Upper lobe of right lung (tissue), 1 donor: ENCODE measurements at places on chromosomes 2 and 18.

DNA sequence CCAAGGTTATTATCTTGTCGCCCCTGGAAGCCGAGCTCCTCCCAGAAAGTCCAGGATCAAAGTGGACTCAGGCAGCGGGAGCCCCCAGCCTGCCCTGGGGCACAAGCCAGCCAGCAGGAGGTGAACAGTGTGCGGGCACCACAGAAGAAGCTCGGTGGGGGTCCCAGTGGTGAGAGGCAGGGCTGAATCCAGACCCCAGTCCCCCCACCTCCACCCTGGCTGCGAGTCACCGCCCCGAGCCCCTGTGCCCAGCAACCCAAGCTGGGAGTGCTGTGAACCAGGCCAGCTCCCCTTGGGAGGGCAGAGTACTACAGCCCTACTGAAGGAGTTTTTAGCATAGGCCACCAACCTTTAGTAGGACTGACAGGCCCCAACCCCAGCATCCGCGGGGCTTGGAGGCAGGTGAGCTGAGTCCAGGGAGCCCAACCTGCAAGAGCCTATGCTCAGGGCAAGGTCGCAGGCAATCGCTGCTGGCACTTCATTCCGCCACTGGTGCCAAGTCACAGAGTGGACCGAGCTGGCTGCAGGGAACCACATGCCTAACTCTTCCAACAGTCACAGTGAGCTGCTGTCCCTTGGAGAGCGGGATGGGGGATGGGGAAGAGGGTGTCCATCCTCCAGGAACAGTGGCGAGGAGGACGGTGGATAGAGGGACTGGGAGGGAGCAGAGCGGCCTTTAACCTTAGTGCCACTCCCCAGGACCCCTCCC, 3.0 kb downstream of the PIEZO2 start:
- DNase-seq, result no peak

GRCh38 chr18:54013452-54013851, 211.0 kb downstream of the MBD2 start:
- no peak for DNase-seq

GRCh38 chr18:8489761-8490160, 119.5 kb upstream of the RAB12 start:
- no peak for DNase-seq

- no peak for DNase-seq
Measured at GRCh38 chr2:237244178-237244577, 158.5 kb downstream of the COPS8 start.

GRCh38 chr2:36482576-36483214, 115.3 kb downstream of the FEZ2 start:
- DNase-seq, result no peak

DNA sequence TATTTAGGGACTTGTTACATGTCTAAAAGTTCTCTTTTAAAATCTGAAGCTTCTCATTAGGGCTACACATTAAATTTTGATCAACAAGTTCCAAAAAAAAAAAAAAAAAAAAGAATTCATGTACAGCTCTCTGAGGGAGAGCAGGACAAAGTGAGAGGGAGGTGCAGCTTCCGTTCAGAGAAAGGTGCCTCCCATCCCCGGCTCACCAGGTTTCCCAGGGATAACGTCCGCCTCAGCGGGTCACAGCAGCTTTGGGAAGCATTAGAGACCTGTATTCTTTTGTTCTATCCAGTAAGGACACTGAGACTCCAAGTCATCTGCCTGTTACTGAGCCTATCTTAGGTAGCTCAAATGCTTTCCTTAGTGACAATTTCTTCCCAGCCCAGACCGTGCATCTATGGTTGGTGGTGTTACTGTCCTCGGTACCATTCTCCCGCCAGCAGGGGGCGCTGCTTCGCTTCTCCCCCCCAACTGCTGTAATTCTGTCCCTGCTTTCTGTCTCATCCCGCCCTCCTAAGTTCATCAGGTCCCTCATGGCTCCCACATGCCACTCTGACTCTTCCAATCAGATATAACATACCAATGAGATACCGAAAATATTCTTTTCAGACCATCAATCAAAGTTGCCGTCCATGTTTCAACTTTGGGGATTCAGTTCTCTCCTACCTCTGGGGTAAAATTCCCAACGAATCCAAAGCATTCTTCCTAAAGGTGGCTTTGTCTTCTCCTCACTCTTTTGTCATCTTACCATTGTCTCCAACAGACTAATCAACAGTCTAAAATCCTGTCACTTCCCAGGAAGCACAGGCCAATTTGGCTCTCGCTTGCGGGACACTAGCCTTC, 466.5 kb downstream of the METTL4 start:
- peak; percentile 75 for DNase-seq

GRCh38 chr2:40325116-40325515, 126.8 kb downstream of the SLC8A1 start:
- DNase-seq, result no peak

DNA sequence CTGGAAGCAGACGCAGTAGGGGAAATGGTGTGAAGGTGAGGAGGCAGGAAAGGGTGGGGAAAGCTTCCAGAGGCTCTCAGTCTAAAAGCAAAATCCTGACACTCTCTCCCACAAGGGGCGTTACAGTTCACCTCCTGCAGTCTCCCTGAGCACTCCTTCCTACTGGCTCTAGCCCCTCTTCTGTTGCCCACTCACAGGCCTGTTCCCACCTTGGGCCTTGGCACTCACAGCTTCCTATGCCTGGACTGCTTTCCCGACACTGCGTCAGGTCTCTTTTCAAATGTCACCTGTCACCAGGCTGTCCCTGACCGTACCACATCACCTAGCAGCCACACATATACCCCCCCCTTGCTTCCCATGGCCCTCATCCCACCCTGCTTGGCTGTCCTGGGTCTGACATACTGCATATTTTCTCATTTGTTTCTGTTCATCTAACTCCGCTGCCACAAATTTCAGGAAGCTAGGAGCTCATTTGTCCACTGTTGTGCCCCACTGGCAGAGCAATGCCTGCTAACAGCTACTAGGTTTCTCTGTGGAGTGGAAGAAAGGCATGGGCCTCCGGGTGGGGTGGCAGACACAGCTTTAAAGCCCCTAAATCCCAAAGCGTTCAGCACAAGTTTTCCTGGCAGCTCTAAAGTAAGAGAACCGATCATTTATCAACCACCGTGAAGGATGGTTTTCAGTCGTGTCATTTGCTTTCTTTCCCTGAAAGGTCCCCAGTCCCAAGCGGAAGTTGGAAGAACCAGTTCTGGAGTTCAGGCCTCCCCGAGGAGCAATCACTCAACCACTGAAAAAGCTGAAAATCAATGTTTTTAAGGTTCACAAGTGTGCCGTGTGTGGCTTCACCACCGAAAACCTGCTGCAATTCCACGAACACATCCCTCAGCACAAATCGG, 118.8 kb downstream of the ZNF532 start:
- DNase-seq, result no peak

DNA sequence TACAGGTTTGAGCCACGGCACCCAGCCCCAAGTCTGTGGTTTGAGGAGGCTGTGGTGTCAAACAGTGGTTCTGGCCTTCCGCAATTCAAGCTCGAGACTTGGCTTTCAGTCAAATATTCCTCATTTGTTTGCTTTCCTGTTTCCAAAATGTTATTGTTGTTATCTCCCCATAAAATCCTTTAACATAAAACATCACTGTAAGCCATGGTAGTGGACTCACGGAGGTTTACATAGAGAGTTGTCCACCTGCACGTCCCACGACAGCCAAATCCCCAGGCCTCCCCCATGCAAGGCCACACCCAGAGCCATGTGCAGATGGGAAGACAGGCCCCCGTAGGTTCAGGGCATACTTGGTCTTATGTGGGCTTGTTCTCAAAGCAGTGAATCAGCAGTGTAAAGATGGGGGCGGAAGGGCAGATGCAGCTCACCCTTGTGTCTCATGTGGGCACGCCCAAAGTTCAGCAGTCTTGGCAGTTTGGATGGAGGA, 18.9 kb upstream of the ST3GAL5 start:
- no peak for DNase-seq

- DNase-seq, result no peak
Measured at GRCh38 chr2:4174796-4175195, 471.4 kb downstream of the DCDC2C start.

DNA sequence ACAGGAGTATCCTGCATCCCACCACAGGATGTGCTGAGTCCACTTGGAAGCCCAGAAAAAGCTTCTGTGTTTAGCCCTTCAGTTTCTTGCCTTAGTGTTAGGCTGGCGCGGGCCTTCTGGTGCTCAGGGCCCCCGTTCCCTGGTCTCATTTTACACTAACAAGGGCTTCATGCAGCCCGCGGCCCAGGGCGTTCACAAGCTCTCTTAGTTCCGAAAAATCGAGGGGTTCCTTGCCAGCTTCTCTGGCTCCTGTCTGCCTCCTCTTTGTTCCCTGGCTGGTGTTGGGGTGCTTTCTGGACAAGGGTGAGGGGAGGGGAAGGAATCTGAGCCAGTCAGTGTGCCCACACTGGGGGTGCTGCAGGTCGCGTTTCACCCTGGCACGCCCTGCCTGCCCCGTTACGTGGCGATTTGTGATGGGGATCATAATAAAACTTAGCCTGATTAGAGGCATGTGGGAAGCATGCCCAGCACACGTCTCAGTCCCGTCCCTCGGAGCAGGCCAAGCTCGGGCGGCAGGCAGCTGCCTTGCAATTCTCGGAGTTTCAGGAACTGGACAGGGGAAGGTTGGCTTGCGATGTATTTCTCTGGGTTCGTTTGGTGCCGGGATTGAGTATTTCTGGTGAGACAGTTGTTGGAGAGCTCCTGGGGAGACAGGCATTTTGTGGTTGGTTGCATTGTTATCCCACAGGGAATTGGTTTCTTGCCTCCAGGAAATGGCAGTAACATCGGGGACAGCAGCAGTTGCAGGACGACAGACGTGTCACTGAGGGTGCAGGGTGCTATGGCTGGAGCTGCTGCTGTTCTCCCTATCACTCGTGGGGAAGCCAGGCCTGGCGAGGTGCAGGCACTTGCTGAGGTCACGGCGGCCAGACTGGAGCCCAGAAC, 22.9 kb downstream of the SH3BP4 start:
- no peak for DNase-seq

GRCh38 chr2:11621410-11621809, 48.6 kb downstream of the NTSR2 start:
- DNase-seq, result no peak

DNA sequence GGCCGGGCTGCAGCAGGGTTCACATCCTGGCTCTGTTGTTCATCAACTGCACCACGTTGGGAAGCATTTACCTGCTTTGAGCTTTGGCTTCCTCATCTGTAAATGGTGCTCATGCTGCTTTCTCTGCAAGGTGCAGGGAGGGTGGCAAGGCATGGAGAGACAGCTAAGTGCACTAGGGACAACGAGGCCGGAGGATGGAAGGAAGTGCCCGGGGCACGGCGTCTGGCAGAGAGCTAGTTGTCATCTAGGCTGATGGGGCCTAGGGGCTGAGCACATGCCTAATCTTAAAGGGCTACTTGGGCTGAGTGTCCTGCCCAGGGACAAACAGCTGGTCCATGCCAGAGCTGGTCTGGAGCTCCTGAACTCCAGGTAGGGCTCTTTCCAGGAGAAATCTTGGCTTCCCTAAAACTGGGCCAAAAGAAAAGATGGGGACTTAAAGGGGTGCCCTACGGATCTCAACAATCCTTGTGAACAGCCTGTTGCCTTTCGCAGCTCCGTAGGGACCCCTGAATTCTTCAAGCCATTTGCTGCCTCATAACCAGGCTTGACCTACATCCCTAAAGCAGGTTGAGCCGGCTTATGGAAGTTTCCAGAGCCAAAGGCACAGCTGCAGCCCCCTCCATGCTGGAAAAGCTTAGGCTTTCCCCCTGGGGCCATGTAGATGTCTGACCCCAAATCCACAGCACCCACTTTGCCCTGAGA, 130.8 kb downstream of the SMAD7 start:
- peak; percentile 41 for DNase-seq

DNA sequence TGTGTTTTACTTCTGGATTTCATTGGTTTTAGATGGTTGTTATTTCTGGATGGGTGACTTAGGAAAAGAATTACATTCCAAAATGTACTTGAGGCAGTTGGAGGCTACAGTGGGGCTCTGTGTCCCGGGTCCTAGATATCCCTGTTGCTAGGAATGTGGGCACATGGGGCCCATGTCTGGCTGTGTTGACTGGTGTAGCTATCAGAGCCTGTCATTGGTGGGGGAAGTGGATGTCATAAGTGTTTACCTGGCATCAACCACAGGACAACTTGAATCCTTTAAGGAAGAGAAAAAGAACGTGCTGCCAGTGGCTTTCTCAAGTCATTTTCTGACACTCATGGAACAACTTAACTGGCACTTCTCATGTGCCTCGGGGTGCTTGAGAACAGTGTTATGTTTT, 30.4 kb downstream of the IL18R1 start:
- DNase-seq, result no peak

DNA sequence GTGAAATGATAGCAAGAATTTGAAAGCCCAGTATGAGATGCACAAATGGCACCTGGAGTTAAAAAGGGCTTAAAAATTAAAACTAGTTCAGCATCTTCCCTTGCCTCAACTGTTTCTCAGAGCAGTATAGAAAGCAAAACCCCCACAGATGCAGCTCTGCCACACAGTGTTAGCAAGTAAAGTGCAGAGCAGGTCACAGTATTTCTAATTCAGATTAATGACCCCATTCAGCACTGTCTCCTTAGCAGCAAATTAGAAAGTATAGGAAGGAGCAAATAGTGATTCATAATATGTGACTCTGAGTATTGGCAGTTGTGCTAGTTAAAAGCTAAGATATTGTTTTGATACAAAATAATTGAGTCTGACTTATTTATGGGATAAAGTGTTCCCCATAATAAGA, 73.8 kb upstream of the CCDC85A start:
- DNase-seq, result no peak

GRCh38 chr2:64488050-64488974, 34.4 kb downstream of the LGALSL start:
- DNase-seq, result peak; percentile 81

DNA sequence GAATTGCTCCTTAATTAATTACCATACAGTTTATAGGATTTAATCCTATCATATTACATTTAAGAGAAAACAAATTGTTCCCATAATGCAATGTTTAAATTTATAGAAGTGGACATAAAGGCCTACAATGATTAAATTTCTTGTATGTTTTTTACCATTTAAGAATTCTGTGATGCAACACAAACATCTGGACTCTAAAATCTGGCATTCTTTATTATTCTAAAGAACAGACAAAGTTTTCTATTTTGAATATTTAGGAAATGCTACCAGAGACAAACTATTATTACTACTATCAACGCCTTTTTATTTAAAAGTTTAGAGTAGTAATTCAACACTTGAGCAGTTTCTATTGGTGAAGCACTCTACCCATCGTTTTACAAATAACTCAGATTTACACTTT, 535.1 kb downstream of the TMX3 start:
- no peak for DNase-seq

DNA sequence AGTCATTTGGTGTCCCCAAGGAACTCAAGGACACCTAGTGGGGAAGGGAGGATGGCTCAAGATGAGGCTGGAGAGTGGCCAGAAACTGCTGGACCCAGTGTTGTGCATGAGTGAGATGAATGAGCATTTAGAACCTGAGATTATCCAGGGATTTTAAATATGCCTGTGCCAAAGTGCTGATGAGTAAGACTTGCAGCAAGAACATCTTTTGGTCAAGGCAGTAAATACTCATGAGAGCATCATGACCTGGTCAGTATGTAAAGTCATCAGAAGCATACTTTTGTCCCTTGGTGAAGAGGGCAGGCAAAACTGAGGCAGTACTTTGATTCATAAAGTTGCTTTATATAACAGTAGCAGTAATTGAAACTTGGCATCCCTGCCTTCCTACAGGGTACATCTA, 3.1 kb upstream of the SPP2 start:
- no peak for DNase-seq
